ENCODE measurements at places on chromosomes 12 and 14.

DNA sequence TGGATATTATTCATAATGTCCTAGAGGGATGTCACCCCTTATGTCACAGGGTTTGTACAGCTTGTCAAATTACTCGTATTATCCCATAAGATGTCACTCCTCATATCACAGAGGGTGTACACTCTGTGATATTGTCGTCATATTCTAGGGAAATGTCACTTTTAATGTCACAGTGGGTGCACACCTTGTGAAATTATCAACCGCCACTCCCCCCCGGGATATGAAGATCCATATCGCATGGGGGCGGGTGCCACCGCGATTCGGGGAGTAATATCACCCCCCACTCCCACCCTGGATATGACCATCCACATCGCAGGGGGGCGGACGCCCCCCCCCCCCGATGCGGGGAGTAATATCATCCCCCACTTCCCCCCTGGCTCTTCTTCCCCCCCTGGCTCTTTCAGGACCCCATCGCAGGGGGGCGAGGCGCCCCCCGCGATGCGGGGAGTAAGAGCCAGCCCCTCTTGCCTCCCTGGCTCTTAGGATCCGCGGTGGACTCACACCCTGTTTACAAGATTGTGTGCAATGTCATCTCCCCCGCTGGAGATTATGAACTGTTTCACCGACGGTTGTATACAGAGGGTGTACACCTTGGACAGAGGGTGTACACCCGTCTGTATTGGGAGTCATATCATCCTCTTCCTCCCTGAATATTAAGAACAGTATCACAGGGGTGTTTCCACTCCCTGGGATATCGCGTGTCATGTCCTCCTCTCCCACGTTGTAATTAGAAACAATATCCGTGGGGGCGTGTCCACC lies 92.8 kb downstream of the FRMD6 start:
- DNase-seq = no peak

- no peak for DNase-seq
Observed at GRCh38 chr12:3293446-3294161, 197.4 kb upstream of the PRMT8 start.

DNA sequence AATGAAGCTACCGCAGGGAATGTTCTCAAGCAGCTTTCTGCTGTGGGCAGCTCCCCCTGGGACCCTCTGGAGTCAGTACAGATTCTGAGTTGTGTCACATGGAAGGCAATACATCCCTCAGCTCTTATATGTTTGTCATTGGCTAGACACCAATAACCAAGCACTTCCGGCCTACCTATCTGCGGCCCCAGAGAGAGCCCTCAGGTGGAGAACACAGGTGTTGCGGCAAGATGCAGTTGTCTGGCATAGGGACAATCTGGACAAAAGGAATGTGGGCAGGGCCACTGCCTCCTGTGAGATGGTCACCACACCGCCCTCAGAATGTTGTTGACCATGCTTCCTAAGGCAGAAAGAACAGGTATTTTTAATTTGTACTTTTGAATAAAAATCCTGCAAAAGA lies 118.7 kb downstream of the BRMS1L start:
- DNase-seq = no peak

- DNase-seq = no peak
Observed at GRCh38 chr14:46245276-46245675, 406.3 kb downstream of the RPL10L start.

DNA sequence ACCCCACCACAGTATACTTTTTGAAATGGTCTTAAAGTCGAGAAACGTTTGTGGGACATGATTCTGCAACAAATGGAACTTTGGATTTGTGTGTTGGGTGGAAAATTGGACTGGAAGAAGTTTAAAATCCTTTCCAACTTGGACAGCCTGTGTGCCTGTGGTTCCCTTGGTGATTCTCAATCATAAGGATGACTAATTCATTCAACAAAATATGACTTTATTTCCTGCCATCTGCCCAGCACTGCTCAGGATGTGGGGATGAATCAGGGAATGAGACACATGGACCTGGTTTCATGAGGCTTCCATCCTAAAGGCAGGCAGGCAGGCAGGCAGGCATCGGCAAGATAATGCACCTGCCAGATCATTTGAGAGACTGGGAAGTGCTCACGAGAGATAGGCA lies 57.3 kb upstream of the TMEM132D start:
- DNase-seq = no peak

GRCh38 chr12:103851127-103851526 lies 10.1 kb upstream of the NT5DC3 start:
- no peak for DNase-seq

- DNase-seq = no peak
Observed at GRCh38 chr14:99763527-99764221, 29.5 kb upstream of the EML1 start.

- DNase-seq = no peak
Observed at GRCh38 chr14:35932659-35933159, 106.6 kb downstream of the BRMS1L start.

GRCh38 chr14:37320106-37320505 lies 122.4 kb downstream of the MIPOL1 start:
- DNase-seq = no peak

- DNase-seq = peak; percentile 36
Observed at GRCh38 chr14:100440207-100440631, 117.1 kb downstream of the SLC25A47 start.

DNA sequence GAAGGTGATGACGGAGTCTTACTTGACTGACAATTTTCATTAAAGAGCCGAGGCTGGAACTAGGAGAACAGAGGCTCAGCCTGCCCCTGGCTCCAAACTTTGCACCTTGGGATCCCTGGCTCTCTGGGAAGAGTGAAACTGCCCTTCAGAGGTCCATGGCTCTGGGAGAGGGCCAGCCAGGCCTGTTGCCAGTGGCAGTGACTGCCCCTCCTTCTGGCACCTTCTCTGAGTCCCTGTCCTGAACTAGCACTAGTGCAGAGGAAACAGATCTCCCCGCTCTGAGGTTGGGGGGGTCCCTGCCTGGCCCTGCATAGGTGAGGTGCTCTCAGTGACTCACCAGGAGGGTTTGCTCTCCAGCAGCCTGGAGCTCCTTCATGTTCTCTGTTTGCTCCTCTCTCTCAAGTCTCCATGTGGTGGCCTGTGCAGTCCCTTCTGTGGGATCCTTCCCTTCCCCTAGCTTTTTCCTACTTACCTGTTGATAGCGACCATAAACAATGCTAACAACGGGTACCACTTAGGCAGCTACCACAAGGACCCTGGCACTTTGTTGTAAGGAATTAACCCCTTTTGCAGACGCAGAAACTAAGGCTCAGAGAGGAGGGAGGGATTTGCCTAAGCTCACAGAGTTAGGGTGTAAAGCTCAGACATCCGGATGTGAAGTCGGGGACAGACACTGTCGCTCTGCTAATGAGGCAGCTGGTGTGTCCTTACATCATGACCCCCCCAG lies 22.4 kb downstream of the FAM222A start:
- no peak for DNase-seq

DNA sequence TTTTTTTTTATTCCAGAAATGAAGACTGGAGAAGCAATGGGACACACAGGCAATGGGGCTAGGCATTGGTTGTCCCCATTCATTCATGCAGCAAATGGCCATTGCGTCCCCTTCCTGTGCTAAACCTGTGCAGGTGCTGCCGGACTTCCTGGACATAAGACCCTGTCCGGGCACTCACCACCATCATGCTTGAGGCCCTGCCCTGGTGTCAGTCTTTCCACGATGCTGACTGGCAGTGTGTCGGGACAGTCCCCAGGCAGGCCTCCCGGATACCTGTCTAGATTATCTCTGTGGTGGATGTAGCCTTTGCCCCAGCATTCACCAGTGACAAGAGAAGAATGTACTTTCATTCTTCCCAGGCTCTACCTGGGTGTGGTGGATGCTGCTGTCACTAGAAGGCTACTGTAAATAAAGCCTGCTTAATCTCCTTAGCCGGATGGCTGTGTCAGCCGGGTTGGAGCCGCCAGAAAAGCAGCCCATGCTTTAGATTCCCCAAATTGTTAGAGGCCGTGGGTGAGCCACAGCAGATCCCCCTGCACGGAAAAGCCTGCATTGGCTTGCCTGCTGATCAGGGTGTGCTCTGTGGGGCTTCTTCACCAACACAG lies 94.5 kb upstream of the PARP11 start:
- DNase-seq = no peak

- DNase-seq = no peak
Observed at GRCh38 chr12:52121824-52122539, 42.5 kb downstream of the SMIM41 start.

GRCh38 chr14:37673439-37673838 lies 78.0 kb downstream of the TTC6 start:
- no peak for DNase-seq

GRCh38 chr12:95789126-95790032 lies 1.2 kb downstream of the NTN4 start:
- DNase-seq = no peak

GRCh38 chr12:55666508-55666907 lies 29.8 kb downstream of the OR10P1 start:
- DNase-seq = no peak

GRCh38 chr14:95482627-95483308 lies 33.7 kb downstream of the SYNE3 start:
- no peak for DNase-seq

- DNase-seq = no peak
Observed at GRCh38 chr14:24966579-24966964, 83.4 kb downstream of the STXBP6 start.

DNA sequence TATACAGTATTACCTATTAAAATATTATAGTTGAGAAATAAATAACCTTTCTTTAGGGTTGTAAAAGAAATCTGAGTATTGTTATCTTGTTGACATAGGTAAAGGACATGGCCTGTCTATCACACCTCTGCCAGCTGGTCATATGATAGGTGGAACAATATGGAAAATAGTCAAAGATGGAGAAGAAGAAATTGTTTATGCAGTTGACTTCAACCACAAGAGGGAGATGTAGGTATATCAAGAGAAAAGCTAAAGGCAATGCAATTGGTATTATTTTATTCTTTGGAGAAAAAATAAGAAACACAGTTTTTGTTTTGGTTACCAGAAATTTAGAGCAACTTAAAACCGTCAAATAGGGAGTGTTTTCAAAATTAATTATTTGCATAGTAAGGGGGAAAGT lies 13.5 kb downstream of the CPSF2 start:
- DNase-seq = peak; percentile 5

GRCh38 chr12:121620333-121620891 lies 5.9 kb upstream of the ORAI1 start:
- DNase-seq = no peak

GRCh38 chr12:55929306-55929791 lies 1.6 kb upstream of the DGKA start:
- DNase-seq = no peak

DNA sequence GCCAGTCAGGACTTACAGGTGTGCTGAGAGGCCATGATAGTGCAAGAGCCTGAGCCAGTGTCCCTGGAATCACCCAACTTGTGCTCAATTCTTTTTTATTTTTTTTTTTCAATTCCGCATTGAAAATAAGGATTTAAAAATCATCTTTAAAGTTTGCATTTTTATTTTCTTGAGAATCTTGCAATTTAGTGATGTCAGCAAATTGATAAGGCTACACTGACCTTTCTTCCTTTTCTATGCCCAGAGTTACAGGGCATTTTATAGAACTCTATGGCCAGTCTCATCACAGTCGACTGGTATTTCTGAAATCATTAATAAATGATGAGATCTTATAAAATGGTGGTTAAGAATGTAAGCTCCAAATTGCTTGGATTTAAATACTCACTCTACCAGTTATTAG lies 63.3 kb upstream of the PRKD1 start:
- no peak for DNase-seq

DNA sequence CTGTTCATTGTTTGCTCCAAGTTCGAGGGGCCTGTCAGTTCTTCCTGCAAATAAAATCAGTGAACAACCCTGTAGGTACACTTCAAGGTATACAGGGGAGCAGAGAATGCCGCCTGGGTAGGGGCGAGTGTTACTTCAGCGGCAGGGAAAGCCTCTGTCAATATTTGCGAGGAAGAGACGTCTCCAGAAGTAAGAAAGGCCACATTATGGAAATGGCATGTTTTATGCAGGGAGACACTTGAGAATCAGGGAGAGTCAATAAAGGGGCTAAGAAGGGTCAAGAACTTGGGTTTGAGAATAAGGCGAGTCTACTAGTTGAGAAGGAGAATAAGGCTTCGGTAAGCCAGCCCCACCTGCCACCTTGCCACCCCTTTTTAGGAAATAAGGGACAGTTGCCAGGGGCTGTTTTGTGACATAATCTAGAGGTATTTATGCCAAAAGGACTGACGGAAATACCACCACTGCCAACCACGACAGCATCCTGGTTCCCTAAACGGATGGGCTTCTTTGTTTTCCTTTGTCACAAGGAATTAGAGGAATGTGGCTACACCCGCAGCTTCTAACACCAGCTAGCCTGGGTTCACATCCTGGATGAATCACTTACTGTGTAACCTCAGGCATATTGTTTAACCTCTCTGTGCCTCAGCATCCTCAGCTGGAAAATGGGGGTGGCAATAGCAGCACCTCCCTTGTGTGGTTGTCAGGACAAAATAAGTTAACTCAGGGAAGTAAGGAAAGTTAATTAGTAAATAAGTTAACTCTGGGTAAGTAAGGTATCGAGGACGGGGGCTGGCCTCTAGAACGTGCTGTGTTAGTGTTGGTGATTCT lies 67.7 kb downstream of the EID3 start:
- no peak for DNase-seq

DNA sequence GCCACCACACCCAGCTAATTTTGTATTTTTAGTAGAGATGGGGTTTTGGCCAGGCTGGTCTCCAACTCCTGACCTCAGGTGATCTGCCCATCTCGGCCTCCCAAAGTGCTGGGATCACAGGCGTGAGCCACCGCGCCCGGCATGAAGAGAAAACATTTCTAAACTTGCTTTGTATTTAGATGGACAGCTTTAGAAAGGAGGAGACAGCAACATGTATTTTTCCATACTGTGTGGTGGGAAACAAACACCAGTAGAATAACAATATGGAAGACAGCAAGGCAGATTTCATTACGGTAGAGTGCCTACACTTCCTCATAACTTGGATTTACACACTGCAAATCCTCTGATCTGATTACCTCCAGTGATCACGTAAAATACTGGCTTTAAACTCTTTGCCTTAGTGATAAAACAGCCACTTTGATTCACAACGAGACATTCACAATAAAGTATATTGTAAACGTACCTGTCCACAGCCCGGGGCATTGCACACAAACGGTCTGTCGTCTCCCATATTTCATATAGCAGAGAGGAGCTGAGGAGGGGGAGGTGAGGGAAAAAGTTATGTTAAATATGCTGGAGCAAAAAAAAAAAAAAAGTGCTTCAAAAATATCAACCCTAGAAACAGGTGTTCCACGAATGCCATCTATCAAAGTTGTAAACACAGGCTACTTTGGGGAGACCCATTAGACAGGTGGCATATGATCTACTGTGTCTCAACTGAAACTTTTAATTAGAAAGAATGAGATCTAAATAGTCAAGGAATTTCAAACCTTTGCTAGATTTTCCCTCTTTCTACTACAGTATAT lies 25.5 kb downstream of the ATF7 start:
- DNase-seq = no peak
